Renal cortical epithelial cell (primary cell): ENCODE measurements at places on chromosomes 3 and 15. TPM values are rescaled to one million over a fixed set of nuclear protein-coding genes. Genes with fewer than 3 reads are reported as not detected.

Gene EFHB
- total RNA-seq: 8.1 and 8.7 TPM in 2 replicates

Gene IGDCC3
- total RNA-seq: 0.05 TPM in 1 of 2 replicates, not detected in the other

DNA sequence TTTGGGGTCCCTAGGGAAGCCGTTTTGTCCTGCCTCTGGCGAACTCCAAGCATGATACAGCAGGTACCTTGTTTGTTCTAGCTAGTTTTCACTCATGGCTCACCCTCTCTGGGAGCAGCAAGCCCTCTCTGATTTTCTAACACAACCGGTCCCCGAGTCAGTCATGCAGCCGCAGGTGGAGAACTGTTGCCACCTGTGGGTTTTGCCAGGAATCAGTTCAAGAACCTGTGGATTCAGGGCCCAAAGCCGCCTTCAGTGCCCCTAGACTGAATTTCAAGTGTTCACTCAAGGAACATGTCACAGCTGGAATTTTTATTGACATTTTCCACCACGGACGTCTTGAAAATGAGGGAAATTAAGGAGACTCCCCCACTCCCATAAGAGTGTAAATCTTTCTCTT is 13.3 kb upstream of the LRRK1 start:
- no peak for DNase-seq

DNA sequence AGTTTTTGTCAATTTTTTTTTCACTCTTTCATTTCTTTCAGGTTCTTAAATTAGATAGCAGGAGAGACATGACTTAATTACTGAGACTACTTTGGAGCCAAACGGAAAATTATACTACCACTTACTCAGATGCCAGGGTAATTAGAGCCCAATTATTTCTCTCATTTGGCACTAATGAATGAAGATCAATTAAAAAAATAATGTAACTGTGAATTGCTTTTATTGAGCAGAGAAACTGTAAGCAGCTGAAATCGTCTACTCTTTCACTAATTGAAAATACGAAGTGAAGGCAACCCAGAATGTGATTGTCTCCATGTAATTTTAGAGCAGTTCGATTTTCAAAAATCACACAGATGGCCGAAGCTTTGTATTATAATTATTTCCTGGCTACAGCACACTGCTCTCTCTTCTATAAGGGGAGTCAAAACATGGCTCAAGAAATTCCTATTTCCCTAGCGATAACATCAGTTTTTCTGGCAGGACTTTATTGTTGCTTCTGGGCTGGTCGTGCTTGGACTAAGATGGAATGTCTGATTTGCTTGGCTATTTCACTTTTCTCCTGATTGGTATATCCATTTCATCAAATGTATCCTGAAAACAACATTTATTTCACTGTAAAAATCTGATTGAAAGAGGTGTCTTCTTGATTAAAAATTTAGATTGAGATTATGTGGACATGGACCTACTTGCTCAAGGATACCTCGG is 55.8 kb upstream of the PDZRN3 start:
- no peak for DNase-seq

DNA sequence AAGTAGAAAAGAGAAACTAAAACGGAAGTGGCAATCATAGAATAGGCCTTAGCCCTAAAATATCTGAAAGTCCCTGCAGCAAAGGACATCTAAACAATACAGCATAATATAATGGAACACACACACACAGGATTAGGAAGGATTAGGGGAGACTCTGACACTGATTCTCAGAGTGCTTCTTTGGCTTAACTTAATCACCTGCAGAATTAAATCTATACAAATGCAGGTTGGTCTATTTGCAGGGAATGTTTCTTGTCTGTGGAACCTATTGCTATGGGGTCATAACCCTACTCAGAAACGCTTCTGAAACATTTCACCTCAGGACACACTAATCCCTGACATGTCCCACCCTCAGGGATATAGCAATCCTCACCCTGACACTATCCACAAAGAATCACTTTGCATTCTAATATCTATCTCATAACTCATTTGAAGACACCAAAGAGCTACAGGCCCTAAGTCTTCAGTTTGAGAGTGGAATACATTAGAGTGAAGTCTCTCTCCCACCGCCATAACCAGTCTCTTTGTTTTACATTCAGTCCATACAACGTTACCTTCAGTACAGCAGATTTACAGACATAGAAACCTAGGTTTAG is 1041.2 kb downstream of the TUSC7 start:
- DNase-seq: no peak

DNA sequence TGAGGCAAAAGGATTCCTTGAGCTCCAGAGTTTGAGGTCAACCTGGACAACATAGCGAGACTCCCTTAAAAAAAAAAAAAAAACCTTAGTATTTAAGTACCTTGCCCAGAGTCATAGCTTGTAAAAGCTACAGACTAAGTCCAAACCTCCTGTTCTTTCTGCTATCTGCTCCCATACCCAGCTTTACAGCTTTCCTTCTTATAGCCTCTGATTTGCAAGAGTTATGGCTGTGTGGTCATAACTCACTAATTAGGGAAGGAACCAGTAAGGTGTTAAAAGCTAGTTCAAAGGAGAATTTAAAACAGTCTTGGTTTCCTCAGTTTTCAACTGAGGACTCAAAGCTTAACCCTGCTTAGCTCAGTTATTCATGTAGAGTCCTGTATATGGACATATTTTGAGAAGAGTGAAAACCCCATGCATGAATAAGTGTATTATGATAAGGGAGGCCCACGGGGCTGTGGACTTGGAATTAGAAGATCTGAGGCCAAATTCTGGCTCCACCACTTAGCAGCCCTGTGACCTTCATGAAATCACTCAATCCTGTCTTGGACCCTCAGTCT is 135.5 kb upstream of the SMAD3 start:
- DNase-seq: no peak

- no peak for DNase-seq
These were observed 14.0 kb upstream of the TOPBP1 start for GRCh38 chr3:133675631-133676335.
